ENCODE measurements at places on chromosomes 16 and 17.

GRCh38 chr17:70107441-70107840, 32.4 kb downstream of the KCNJ16 start:
- DNase-seq, result no peak

GRCh38 chr17:6249732-6250131, 179.6 kb downstream of the WSCD1 start:
- DNase-seq, result no peak

DNA sequence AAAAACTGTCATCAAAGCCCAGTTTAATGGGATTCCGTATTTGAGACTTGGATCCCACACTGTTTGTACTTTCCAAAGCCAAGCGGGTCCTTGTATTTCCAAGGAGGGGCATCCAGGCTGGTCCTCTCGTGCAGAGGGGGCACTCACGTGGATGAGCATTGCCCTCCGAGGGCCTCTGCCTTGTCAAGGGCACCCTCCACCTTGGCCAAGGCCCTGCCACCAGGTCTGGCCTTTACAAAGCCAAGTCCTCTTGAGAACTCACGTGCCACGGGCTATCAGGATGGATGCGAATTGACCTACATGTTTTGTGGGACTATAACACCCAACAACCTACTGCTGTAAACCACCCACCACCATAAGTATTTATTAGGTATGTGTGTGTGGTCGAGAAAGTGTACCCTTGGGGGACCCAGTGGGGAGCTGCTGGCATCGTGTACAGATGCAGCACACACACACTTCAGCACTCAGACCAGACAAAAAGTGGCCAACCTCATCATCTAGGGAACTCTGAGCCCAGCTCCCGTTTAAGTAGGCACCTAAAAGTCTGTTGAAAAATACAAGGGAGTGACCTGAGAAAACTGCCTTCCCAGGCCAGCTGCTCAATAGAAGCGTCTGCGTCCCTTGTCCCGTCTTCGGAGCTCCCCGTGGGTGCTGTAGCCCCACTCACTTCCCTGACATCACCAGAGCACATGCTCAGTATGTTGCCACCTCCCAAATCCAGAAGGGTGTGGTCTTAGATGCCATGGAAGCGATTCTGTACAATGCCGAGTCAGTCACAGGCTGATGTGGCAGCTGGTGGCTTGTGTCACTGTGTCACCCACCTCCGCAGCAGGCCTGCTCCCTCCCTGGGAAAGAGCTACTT, 12.9 kb downstream of the MAP1LC3B start:
- DNase-seq, result no peak

DNA sequence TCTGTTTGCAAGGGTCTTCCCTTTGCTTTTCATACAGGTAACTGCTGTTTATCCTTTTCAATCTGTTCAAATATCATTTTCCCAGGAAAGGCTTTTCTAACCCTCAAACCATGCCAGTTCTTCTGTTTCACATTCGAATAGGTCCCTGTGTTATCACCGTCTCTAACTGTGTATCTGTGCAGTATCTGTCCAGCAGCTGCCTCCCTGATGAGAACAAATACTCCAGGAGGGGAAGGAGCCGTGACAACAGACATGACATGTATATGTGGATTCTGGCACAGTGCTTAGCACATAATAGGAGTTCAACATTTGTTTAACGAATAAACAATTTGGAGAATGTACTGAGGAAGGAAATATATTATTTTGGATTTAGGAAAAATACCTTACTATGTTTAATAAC, 95.7 kb downstream of the STX8 start:
- DNase-seq, result no peak
